CD4-positive, alpha-beta T cell treated with Interleukin-4 for 1 hour (primary cell): ENCODE measurements at places on chromosomes 4 and X.

DNA sequence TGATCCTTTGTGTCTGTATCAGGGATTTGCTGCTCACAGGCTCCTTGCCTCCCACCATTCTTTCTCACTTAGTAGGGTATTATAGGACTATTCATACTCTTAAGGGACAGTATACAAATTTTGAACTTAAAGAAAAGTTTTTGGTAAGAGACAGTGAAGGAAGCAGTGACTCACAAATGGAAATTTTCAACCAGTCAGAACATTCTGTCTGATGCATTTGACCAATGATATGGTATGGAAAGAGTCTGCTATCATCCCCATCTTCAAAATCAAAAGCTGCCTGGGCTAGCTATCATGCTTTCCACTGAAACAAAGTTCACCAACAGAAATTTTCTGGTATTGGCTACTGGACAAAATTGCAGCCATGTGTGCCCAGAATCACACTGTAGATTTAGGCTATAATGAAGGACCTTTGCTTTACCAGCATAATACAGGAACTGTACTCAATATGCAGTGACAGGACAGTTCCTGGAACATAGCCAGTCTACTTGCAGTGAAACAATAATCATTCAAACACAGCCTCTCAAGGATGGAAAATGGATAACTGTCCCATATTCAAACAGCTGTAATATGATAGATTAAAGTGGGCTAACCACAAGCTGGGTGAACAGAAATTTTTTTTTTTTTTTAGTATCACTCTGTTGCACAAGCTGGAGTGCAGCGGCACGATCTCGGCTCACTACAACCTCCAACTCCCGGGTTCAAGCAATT, 109.0 kb upstream of the ACSL4 start:
- no peak for DNase-seq

- no peak for DNase-seq
Observed at GRCh38 chr4:110840221-110840654, 217.4 kb upstream of the PITX2 start.

DNA sequence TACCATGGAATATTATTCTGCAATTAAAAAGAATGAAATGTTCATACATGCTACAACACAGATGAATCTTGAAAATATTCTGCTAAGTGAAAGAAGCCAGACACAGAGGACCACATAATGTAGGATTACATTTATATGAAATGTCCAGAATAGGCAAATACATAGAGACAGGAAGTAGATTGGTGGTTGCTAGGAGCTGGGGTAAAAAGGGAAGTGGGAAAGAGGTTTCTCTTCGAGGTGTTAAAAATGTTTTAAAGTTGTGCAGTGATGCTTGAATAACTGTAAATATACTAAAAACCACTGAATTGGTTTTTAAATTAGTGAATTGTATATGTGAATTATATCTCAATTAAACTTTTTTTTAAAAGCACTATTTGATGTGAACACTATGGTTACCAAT, 3.6 kb upstream of the NXT2 start:
- DNase-seq: no peak

DNA sequence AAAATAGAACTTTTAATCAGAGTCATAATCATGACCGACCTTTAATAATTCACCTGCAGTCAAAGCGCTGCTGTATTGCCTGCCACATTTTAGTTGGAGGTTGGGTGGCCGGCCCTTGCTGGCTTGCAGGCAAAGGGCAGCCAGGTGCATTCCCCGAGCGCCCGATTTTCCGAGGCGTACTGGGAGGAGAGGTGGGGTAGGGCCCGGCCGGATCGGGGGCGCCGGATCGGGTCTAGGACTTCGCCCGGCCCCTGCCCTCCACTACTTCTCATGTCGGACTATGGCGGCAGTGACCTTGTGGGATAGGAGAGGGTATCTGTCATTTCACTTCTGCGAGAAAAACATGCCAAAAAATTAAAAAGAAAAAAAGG, 2.5 kb upstream of the RS1 start:
- DNase-seq: no peak

DNA sequence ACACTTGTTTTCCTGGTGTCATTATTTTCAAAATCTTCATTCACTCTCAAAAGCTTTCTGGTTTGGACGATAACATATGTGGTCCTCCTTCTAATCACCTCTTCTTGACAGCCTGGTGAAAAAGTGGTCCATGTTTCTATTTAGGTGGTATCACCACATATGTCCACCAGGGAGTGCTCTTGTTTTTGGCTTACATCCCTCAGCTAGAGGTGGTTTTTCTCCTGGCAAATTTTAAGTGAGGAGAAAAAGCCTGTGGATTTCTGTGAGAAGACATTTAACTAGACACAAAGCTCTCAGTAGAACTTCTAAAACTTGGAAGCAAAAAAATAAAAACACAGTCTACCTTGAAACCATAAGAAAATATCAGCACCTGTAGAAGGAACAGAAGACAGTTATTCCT, 58.0 kb upstream of the FRMPD4 start:
- no peak for DNase-seq

- DNase-seq: no peak
Observed at GRCh38 chr4:101419336-101420135, 72.2 kb upstream of the PPP3CA start.

GRCh38 chr4:93540562-93540961, 288.0 kb upstream of the ATOH1 start:
- DNase-seq: no peak

DNA sequence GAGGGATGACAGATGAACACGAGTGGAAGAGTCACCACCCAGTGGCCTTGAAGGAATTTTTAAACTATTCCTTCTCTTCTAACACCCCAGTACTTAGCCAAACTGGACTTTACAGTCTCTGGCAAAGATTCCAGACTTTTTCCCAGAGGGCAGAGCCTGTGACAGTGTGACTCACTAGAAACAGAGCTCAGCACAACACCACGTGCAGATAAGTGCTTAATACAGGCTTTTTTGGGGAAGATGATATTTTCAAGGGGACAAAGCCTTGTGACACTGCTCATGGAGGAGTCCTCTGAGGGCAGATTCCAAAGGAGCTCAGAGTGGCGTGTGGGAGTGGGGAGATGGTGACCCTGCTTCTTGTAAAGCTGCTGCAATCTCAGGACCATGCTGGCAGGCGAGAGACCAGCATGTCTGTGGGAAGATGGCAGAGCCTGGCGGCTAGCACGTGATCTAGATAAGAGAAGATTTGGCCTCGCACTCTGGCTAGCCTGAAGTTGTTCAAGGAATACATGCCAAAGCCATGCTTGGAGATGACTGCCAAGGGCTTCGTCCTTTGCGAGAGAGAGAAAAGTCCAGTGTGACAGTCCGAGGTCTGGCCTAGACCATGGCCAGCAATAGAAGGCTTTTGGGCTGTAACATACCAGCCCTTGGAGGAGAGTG, 2.4 kb downstream of the RAB33A start:
- DNase-seq: no peak

GRCh38 chrX:129653971-129654651, 645 bp downstream of the APLN start:
- DNase-seq: no peak

DNA sequence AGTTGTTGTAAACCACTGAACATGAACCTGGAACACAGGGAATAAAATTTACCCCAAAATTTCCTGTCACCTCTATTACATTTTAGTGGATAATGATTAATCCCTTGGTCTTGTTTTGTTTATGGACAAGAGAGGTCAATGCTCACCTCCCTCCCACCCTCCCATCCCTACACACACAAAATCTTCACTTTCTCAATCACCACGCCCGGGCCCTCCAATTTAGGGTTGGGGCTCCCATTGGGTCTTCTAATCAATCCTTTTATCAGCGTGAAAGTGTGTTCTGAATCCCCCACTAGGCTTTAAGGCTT, 23.1 kb downstream of the ABCG2 start:
- DNase-seq: no peak

DNA sequence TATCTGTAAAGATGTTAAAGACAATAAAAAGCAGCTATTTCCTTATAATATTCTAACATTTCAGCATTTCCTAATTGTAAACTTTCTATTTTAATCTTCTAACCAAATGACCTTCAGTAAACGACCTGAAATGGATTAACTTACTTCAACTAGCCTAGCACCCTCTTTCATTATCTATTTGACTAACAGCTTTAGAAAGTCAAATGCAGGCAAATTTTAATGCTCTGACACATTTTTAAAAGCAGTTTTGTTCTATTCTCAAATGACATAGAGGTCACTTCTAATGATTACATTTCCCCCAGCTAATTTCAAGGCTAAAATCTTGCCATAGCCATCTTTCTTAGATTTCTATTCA, 41.9 kb downstream of the SLC7A11 start:
- DNase-seq: no peak

- no peak for DNase-seq
Observed at GRCh38 chr4:40321574-40322275, 13.4 kb upstream of the CHRNA9 start.

DNA sequence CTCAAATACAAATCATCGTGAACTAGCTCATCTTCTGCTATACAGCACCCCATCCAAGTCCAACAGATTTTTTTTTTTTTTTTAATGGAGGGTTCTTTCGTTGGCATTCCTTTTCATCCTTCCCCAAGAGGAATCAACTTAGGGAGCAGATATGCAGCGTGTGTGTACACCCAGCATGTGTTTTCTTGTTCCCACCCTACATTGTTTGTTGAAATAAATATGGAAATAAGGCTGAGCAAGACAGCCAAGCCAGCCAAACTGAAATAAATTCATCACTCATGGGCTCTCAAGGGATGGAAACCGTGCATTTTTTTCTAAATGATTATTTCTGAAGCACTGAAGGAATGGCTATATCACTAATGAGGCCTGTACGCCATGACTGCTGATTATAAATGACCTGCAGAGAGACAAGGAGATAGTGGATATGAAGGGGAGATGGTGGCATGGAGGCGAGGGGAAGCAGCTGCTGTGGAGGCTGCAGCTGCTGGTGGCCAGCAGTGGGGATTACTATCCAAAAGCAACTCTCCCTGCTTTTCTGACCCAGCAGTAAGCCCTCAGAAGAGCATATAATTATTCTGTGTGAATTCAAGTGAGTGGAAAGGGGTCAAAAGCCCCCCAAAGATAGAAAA, 173.9 kb downstream of the MGST2 start:
- no peak for DNase-seq

GRCh38 chr4:176539091-176539784, 219.5 kb downstream of the SPCS3 start:
- DNase-seq: no peak

GRCh38 chrX:122501652-122502051, 682.4 kb upstream of the GRIA3 start:
- no peak for DNase-seq

- no peak for DNase-seq
Observed at GRCh38 chr4:169802873-169803272, 45.1 kb upstream of the HPF1 start.

- no peak for DNase-seq
Observed at GRCh38 chr4:61220556-61220955, 20.4 kb downstream of the ADGRL3 start.

- peak; percentile 52 for DNase-seq
Observed at GRCh38 chr4:22607382-22607781, 85.4 kb upstream of the GBA3 start.

DNA sequence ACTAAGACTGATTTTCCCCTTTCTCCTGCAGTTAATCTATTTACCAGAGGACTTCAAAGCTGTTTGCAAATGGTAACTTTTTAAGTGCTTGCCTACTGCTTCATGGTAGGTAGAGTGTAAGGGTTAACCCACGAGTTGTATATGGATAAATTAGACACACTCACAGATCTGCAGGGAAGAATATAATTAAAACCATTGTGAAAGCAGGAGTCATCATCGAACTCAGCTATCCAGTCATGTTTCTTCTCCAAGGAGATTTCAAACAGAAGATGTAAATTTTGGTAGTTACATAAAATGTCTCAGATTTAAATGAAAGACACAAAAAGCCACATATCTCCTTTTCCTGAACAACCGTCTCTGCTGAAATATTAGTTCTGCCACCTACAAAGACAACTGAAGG, 549 bp upstream of the XG start:
- no peak for DNase-seq

DNA sequence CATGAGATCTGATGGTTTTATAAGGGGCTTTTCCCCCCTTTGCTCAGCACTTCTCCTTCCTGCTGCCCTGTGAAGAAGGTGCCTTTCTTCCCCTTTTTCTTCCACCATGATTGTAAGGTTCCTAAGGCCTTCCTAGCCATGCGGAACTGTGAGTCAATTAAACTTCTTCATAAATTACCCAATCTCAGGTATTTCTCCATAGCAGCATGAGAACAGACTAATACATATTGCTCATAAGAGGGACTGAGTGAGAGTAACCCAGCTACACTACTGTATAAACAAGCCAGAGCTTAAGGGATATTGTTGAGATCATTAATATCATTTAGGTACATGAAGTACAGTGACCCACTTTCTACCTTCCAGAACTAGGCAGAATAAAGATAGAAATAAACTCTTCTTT, 102.9 kb downstream of the TEX13A start:
- no peak for DNase-seq

GRCh38 chr4:183263787-183264386, 56.2 kb downstream of the CLDN22 start:
- no peak for DNase-seq

DNA sequence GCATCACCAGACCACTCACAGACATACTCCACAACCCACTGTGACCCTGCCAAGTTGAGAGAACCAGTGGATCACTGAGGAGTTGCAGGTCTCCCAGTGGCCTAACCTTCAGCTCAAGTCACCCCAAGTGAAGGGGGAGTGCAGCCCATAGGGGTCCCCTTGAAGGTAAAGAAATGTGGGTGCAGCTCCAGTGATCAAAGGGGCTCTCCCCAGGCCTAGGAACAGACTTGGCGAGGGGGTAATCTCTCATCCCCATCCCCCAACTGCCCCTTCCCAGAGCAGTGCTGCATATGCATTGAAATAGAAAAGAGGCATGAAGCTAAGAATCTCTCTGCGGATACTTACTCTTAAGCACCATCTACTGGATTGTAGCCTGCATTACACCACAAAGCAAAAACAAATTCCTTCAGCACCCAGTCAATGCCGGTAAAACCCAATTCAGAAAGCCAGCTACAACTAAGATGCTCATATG, 27.0 kb downstream of the MAGEE1 start:
- DNase-seq: peak; percentile 40
